Choroid plexus epithelial cell (primary cell): ENCODE measurements at places on chromosomes 5 and 9.
A peak's percentile ranks its signal among the peaks of the same experiment; 100 is the strongest.

DNA sequence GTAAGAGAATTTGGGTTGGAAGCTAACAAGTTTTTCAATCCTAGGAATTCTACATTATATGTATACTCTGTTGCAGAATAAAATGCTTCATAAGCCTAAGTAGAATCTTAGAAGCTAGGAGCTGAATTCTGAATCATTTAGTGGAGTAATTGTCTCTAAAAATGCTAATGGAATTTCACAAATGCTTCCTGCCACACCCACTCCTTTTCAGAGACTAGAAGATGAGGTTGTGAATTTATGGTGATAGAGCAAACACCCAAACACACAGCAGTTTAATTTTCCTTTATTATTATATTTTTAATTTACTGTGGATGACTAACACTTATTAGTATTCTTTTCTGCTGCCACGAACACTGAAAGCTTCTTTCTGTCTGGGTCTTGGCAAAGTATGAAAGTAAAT, 208.0 kb upstream of the PDE4D start:
- DNase-seq: peak; percentile 23

DNA sequence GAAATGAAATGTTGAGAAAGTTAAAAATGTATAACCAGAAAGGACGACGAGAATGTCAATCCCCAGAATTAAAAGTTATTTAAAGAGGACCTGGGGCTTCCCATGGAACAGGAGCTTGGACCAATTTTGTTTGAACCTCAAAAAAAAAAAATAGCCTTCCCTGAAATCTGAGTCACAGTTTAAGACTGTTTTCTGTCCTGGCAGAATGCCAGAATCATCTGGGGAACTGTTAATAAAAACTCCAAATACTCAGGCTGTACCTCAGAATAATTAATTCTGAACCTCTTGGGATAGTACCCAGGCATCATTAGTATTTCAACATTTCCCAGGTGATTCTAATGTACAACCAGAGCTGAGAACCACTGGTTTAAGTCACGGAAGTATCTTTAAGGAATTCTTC, 102.2 kb upstream of the SLCO6A1 start:
- DNase-seq: peak; percentile 52

- no peak for DNase-seq
Observed at GRCh38 chr5:145378226-145378625, 456.9 kb downstream of the PRELID2 start.

DNA sequence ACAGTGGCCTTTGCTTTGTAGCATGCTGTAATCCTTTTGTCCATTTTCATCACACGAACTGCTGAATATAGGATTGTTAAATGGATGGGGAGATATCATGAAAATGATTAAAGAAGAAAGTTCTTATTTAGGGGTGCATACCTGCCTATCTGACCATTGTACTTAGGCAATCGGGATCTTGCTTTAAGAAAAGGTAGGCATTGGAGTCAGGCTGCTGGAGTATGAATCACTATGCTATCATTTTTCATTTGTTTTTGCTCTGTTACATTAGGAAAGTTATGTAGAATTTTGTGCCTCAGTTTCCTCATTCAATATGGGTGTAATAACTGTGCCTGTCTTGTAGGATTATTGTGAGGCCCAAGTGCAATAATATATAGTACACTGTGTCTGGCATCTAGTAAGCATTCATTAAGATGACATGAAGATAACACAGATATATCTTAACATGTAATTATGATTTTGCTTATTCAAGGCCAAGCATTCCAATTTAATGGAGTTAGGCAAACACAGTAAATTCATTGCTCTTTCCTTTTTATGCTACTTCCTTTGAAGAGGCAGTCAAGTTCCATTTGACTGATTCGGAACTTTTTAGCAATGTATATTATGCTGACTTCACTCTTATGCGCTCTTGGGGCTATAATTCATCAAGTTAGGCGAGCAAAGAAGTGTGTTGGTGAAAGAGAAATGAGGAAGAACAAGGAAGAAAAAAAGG, 109.9 kb upstream of the CDKN2B start:
- no peak for DNase-seq

DNA sequence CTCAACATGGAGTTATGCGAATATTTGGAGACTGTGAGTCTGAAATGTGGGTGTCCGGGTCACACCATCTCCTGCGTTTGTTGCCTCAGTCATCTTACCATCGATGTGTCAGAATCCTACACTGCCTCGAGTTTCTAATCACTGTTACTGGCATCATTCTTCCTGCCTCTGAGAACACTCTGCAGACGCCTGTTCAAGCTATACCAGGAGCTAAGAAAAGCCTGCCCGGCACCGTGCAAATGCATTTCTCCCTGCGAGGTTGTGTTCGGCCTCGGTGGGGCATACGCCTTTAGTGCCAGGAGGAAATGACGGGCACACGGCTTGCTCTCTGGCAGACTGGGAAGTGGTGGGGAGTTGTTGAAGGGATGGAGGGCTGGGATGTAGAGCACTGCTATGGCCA, 31.2 kb upstream of the SLC25A51 start:
- DNase-seq: no peak

GRCh38 chr9:27633764-27634163, 60.5 kb upstream of the C9orf72 start:
- no peak for DNase-seq

DNA sequence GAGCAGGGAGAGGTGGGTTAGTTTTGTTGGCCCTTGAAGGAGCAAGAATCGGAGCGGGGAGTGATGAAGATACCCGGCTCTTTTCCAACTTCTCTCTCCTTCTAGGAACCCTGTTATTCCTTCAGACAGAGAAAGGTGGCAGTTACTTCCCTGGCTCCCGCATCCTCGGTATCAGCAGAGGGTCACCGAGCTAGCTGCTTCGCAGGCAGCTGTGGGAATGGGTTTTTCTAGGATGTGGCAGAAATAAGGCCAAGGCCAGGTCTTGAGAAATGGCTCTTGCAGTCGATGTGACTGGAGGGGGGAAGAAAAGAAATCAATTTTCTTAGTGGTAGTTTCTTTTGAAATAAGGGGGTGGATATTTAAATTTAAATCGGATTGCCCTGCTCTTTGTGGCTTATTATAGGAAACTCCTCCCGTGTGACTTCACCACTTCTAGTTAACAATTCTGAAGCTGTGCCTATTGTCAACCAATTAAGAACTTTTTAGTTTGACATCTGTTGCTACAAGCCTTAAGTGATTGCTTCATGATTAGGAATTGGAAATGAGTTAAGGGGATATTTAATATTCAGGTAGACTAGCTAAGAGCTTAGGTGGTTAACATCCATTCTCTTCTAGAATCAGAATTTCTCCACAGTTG, 1.4 kb downstream of the SAP30L start:
- no peak for DNase-seq

DNA sequence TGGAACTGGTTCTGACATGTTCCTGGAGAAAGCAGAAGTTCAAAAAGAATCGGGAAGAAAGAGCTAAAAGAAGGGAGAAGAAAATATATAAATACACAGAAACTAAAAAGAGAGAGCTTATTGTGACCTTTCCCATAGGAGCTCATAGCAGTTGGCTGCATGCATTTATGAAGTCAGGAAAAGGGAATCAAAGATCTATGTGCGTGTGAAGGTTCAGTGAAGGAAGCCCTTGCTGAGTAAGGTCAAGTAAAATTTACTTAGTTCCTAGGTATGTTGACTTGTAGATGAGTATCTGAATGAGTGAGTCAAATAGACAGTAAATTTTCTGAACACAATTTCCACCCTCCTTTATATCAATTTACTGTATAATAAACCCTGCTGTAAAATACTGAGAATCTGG, 632.5 kb downstream of the SLCO4C1 start:
- DNase-seq: no peak

DNA sequence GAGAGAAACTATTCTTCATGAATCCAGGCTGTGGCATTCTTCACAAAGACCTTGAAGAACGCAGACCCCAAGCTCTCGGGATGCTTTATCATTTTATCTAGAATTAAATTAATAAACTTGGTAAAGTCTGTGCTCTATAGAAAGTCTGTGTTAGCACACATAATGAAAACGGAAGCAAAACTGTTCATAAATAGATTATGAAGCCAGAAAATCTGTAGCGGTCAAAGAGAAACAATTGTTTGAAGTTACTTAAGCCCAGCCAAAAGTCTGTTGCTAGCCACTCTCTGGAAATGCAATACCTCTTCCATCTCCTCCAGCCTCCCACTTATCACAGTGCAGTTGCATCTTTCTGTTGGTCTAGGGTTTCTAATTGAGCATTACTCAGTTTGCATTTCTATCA, 375.9 kb downstream of the KIF4B start:
- DNase-seq: no peak

DNA sequence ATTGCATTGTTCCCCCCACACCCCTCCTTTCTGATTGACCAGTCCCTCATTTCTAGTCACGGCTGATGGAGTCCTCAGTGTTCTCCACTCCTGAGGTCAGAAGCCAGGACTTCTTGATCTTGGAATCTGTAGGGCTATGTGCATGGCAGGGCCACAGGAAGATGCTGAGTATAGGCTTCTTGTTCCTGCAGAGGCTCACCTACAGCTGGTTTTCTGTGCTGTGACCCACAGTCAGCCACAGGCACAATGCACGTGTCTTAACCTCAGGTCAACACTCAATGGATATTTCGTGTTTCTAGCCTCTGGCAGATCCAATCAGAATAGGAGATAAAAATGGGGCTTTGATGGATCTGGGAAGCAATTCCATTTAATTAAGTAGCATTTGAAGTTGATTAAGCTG, 14.3 kb upstream of the CXCL14 start:
- no peak for DNase-seq

DNA sequence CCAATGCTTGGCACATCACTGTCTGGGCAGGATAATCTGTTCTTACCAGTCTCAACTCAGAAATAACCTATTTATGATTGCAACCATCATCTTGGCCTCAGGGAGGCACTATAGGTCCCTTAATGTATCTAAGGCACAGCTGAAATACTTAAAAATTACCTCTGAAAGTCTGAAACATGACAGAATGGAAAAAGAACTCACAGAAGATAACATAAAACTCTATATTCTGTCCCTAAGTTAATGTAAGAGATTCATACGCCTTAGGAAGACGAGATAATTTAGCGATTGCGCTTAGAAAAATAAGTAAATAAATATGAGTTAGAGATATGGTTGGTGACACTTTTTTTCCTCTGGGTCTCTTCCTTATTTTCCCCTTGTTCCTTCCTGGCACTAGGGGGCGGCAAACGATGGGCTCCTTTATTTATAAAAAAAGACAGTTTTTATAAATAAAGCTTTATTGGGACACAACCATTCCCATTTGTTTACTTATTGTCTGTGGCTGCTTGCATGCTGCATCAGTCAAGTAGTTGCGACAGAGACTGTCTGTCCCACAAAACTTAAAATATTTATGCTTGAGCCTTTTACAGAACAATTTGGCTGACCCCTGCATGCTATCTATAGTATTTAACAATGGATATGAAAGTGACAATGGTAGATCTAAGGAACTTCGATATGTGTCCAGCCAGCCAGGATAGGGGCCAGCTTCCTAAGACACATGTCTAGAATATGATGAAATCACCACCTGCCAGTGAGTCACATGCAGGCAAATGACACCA, 79.6 kb downstream of the PDE4D start:
- peak; percentile 90 for DNase-seq

DNA sequence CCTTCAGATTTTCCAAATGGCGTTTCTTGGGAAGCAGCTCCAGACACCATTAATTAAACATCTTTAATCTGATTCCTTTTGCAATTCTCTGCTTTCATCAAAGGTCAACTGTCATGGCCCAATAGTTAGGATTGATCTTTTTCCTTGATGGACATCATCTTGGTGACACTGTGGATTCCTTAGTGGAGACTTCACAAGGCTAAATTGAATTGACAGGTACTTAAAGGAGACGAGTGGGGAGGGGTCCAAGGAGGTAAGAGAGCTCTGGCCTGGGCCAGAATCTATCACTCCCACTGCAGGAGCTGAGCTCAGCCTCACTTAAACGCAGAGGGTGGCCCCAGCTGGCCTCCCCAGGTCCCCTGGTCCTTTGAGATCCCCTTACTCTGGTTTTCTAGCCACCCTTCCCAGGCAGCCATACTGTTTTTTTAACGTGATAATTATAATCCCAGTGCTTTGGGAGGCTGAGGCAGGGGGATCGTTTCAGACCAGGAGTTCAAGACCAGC, 9.9 kb upstream of the HMCN2 start:
- DNase-seq: no peak

DNA sequence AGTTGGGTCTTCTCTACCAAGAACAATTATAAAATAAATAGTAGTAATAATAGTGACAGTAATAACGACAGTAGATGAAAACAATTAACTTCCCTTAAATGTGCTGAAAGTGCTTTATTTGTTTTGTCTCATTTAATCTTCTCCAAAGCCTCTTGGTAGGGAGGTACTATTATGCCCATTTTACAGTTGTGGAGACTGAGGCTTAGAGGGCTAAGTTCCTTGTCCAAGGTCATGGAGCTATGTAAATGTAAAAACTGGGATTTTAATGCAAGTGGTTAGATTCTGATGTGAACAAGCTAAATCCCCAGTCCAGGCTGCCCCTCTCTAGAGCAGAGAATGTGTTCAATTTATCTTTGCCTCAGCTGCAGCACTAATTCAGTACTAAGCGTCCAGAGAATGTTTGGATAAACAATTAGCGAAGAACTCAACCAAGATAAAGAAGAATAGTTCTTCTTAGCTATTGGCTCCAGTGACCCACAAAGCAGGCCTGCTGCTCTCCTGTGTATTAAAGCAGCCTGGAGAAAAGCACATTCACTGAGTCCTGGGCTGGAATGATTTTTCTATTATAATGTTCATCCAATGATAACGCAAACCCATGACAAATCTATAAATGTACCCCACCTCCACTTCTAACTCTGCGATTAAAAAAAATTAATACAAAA, 68.8 kb downstream of the NPR3 start:
- peak; percentile 19 for DNase-seq

GRCh38 chr9:107292821-107293542, 9.9 kb downstream of the RAD23B start:
- DNase-seq: no peak

DNA sequence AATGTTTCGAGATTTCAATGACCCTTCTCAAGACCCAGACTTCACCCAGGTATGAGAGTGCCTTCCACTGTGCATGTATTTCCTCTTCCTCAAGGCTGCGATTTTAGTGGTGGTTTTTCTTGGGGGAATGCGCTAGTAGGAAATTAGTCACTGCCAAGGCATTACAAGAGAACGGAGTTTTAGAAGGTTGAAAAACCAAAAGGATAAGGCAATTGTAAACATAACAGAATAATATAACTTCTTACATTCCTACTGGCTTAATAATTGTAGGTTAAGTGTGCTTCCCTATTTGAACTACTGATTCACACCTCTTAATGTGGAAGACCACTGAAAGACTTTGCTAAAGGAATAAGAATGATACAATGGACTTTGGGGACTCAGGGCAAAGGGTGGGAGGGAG, 38.9 kb downstream of the ACO1 start:
- peak; percentile 90 for DNase-seq

- peak; percentile 2 for DNase-seq
Observed at GRCh38 chr5:84131372-84131771, 253.3 kb downstream of the EDIL3 start.
